ENCODE measurements at places on chromosomes 12 and 14.
A peak's percentile ranks its signal among the peaks of the same experiment; 100 is the strongest.

DNA sequence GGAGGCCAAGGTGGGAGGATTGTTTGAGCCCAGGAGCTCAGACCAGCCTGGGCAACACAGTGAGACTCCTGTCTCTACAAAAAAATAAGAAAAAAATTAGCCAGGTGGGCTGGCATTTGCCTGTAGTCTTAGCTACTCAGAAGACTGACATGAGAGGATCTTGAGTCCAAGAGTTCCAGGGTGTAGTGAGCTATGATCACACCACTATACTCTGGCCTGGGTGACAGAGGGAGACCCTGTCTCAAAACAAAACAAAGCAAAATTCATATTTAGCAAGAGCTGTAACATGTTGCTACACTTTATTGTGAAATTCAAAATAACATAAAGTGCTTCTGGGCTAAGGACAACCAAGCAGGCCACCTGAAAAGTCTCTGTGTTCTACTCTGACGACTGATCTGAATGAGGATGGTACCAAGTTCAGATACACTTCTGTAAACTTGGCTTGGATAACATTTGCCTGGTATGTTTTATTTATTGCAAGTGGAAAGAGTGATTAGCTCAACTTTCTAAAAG, 11.6 kb upstream of the STRN3 start:
- DNase-seq: no peak

DNA sequence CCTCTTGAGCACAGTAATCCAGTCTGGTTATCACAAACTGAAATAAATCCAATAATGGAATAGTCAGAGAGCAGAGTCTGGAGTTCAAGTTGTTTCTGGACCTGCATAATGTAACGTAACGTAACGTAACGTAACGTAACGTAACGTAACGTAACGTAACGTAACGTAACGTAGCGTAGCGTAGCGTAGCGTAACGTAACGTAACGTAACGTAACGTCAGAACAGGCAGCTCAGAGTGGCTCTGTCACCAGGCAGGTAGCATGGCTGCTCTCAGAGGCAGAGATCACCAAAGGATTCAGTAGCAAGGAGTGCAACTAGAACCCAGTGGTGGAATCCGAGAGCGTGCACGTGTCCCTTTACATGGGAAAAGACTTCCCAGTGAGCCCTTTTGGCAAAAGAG, 85.7 kb upstream of the USP44 start:
- no peak for DNase-seq

- DNase-seq: peak; percentile 58
Observed at GRCh38 chr14:89417465-89418225, 612 bp upstream of the FOXN3 start.

DNA sequence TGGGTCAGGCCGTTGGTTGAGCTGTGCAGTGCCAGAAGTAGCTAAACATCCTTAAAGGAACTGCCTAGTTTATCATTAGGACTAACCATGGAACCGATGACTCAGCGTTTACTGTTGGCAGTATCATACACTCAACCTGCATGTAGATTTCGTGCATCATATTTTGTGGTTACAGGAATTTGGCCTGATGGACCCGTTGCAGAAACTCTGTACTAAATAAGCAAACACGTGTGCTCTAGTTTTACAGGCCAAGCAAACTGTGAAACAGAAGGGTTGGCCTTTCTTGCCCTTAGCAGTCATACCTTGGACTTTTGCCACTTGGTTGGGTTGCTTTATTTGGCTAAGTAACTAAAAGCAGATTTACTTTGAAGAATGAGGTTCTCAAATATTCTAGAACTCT, 35.6 kb downstream of the DGLUCY start:
- DNase-seq: no peak

DNA sequence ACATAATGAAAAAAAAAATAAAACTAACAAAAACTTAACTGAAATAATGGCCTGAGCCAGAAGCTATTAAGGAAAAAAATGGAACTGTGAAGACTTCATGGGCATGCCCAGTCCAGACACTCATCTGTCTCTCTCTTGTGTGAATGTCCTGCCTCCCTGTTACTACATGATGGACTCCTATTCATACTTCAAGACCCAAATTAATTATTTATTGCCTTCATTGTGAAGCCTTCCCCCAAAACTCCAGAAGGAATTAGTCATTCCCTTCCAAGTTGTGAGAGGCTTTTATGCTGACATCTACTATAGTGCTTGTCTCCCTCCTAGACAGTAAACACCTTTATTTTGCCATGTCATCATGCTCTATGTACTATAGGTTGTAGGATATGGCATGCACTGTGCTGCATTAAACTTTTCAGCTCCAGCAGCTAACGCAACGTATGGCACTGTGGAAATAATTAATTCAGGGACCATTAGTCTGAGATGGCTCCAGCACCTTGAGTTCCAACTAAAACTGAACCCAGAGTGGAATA, 25.0 kb upstream of the C12orf42 start:
- no peak for DNase-seq

- DNase-seq: no peak
Observed at GRCh38 chr12:119082496-119082895, 96.2 kb upstream of the HSPB8 start.

GRCh38 chr14:95668235-95668772, 17.9 kb upstream of the TCL1B start:
- no peak for DNase-seq

- no peak for DNase-seq
Observed at GRCh38 chr12:121060149-121061001, 21.3 kb upstream of the OASL start.

GRCh38 chr12:84637926-84638325, 274.7 kb downstream of the SLC6A15 start:
- no peak for DNase-seq

- no peak for DNase-seq
Observed at GRCh38 chr12:110790301-110790700, 47.6 kb upstream of the PPP1CC start.

DNA sequence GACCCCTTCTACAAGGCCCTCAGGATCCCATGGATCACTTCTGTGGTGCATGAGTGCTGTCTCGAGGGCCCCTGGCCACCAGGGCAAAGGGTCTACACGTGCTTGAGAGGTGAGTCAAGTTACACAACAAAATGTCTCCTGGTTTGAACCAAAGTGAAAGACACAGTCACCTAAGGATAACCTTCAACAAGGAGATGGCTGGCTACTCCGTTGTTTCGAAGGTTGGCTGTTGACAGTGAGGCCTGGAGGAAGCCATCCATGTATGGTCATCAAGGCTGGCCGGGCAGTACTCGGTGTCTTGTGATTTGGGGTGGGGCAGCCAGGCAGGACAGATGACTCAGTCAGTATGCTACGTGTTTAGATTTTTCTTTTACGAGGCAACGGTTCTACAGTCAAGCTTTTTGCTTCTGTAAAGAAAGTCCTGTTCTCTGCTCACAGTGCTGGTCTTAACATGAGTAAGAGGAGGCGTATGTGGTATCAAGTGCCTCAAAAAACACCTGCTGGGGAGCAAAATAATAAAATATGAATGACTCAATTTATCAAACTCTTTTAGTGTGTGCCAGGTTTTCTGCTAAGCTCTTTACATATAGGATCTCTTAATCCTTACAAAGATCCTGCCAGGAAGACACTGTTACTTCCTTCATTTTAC, 18.0 kb upstream of the NT5DC3 start:
- no peak for DNase-seq

DNA sequence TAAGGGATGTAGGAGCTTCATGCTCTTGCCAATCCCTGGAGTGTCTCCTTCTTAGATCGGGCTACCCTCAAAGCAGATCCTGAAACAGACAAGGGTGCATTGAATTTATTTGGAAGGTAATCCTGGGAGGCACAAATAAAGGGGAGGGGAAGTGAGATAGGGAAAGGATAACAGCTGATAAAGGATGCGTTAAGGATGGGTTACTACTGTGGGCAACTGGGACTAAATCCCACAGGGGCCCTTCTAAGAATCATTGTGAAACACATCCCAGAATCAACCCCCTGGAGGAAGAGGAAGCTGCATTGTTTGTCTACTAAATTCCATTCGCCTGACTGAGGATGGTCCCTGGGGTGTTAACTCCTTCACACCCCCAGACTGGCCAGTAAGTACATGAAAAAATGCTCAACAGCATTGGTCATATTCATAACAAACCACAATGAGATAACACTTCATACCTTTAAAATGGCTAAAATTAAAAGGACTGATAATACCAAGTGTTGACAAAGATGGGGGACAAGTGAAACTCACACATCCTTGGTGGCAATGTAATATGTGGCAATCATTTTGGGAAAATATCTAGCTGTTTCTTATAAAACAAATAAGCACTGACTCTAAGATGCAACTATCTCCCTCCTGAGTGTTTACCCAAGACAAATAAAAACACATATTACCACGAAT, 37.0 kb upstream of the CMKLR1 start:
- no peak for DNase-seq

GRCh38 chr14:90534091-90534837, 137.4 kb downstream of the CALM1 start:
- no peak for DNase-seq

GRCh38 chr12:127656266-127656665, 610.7 kb upstream of the TMEM132C start:
- DNase-seq: no peak

DNA sequence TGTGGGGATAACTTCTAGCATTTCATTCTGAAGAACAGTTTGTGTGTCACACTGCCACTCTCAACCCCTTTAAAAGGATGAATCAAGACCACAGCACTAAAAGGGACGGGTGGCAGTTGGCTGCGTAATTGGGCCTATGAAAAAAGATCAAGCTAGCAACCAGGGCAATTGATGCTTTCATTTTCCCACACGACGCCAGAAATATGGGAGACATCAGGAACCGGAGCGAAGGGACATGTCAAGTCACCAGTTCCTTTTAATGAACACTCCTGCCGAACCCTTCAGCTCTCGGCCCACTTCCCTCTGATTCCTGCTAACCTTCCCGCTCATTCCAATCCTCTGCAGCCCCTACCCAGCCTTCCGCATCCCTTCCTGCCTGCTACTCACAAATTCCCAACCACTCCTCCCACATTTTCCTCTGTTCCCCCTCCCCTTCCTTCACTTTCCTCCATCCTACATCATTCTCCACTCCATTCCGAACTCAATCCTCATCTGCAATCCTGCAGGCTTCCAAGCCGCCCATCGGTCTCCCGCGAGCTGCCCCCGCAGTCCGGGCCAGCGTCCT, 753 bp downstream of the CSRNP2 start:
- no peak for DNase-seq

GRCh38 chr12:114245555-114245954, 160.4 kb downstream of the TBX5 start:
- no peak for DNase-seq

- no peak for DNase-seq
Observed at GRCh38 chr12:112344220-112344619, 38.0 kb downstream of the HECTD4 start.

DNA sequence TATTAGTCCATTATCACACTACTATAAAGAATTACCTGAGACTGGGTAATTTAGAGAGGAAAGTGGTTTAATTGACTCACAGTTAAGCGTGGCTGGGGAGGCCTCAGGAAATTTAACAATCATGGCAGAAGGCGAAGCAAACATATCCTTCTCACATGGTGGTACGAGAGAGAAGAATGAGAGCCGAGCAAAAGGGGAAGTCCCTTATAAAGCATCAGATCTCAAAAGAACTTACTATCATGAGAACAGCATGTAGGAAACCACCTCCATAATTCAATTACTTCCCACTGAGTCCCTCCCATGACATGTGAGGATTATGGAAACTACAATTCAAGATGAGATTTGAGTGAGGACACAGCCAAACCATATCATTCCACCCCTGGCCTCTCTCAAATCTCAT, 422.6 kb downstream of the MDGA2 start:
- no peak for DNase-seq

DNA sequence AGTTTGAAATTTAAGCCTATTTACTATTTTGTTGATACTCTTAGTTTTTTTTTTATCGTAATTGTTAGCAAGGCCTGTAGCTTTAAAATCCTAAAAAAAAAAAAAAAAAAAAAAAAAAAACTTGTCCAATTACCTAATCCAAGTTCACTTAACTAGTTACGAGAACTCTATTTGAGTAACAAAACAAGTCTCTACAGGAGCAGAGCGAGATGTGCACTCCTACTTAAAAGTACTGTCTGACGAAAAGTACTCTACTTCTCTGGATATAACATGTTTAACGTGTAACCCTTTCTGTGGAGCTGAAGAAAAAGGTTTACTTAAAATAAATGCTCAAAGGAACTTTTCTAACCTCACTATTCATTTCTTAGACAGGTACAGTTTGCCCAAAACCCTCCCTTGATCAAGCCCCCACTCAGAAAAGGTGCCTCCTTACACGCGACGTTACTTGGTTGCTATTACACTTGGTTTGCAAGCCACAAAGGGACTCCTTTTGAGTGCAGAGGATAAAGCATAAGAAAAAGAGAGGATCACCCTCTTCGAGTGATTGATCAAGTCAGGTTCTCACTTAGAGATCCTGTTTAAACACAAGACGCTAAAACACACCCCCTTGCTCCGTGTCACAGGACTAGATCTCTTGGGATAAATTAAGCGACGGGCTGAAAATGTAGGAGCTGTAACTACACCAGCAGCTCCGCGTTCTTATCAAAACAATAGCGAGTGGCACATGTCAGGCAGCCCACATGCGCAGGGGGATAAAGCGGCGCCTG, 2.2 kb downstream of the BAZ1A start:
- no peak for DNase-seq

DNA sequence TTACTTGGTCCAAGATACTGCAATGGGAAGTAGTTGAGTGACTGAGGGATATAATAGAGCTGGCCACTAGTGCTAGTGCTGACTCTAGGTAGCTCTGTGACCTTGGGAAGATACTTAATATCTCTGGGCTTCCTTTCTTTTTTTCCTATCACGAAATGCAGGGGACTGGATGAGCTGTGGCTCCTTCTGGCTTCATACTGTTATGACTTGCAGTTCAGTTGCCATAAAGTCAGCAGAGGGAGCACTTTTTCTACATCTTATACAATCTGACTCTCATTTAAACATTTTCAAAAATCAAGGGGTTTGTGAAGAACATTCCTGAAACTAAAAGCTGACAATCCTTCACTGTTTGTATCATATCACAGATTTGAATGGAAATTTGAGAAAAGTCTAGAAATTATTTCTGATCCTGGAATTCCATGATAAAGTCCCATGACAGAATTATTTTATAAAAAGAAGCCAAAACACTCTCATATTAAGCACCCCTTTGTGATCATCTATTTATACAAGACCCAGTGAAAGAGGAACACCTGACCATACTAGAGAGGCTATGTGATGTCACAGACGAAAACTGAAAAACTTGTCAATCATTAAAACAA, 5.3 kb downstream of the BHLHE41 start:
- no peak for DNase-seq

GRCh38 chr12:28223025-28223554, 32.8 kb downstream of the CCDC91 start:
- no peak for DNase-seq

DNA sequence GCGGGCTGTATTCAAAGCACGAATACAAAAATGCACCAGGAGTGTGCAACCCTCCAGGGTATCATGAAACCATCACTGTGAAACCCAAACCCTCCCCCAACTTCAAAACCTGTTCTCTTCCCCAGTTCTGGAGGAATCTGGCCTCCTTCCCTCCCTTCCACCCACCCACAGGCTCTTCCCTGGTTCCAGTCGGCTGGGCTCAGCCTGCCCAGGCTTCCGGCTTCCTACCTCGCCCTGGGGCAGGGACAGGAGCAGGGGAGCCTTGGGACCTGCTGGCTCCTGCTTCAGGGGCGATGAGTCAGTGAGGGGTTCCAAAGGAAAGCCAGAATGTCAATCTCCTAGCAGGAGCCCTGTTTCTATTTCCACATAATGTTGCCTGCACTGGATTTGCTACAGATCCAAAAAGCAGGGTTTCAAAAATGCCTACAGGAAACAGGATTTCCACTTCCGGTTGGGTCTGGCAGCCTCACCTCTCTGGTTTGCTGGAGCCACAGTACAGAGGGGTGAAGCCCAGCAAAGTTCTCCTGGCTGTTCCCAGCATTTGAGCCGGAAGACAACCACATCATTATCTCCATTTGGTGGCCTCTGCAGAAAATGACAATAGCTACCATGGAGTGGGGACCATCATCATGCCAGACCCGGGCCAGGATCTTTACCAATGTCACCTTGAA, 278.3 kb downstream of the DPF3 start:
- DNase-seq: no peak
